BE2C (cell line): ENCODE measurements at places on chromosomes 13 and 19.

DNA sequence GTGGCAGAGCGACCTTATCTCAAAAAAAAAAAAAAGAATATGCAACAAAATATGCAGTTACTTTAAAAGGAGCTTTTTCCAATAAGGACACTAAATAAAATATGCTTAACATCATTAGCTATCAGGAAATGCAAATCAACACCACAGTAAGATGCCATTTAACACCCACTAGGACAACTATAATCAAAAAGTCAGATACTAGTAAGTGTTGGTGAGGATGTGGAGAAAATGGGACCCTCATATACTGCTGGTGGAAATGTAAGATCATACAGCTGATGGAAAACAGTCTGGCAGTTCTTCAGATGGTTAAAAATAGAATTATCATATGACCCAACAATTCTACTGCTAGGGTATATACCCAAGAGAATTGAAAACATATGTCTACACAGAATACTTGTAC is 24.5 kb upstream of the AKT2 start:
- DNase-seq, result no peak

DNA sequence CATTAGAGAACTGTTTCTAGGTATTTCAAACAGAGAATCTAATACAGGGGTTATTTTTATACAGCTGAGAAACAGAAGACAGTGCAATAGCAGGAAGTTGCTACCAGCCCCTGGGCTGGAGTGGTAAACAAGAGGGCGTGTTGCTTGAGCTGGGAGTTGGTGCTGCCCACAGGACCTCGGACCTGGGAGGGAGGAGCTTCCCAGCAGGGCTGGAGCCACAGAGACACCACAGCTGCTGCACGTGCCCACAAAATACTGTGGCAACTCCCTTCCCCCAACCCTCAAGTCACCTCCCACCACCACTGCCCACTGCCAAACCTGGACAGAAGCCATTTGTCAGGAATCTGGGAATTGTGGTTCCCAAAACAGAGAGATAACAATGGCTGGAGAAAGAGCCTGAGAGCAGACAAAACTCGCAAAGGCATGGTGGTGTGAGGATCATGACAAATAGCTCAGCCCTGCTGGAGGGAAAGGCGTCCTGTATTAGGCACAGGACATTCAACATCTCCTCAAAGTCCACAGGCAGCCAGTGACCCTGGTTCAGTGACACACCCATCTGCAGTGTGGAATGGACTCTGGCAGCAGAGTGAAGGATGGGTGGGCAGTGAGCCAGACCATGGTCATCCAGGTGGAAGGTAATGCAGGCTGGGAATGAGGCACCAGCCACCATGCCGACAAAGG is 57.2 kb downstream of the SPATA13 start:
- DNase-seq, result no peak

GRCh38 chr13:76668141-76668540 is 218.1 kb downstream of the KCTD12 start:
- no peak for DNase-seq

- DNase-seq, result no peak
These were observed 60.6 kb upstream of the KLF12 start for GRCh38 chr13:74194846-74195245.
